ENCODE measurements at places on chromosomes 16 and 17. TPM values are rescaled to one million over a fixed set of nuclear protein-coding genes. Genes with fewer than 3 reads are reported as not detected.

RGS9 gene
- 0.89 TPM for total RNA-seq

IKZF3 gene
- not detected for total RNA-seq

CCL4L2 gene
- total RNA-seq, result not detected

CDH1 gene
- 0.28 TPM for total RNA-seq

CES5A gene
- total RNA-seq, result not detected

BAIAP3 gene
- 0.89 TPM for total RNA-seq

SPEM1 gene
- total RNA-seq, result not detected

PYDC1 gene
- total RNA-seq, result not detected

SPATA22 gene
- not detected for total RNA-seq
